ENCODE measurements at places on chromosomes 3 and 15.

DNA sequence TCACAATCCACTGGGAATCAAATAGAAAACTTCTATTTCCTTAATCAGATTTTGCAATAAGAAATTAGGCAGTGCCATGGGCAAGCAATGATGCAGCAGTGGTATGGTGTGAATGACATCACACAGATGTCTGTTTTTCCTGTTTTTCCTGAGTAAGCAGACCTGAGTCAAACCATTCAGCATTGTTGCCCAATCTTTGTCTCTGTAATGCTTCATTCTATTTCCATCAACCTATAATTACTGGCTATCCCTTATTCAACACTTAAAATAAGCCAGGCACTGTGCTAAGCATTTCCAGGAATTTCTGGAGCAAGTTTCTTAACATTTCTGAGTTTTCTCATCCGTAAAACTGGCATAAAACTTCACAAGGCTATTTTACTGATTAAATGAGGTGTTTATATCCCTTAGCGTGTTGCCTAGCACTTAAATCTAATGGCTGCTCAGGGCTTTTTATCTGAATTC is 11.3 kb upstream of the OXSR1 start:
- DNase-seq, result no peak

GRCh38 chr3:184683234-184683633 is 28.6 kb downstream of the MAGEF1 start:
- DNase-seq, result no peak

DNA sequence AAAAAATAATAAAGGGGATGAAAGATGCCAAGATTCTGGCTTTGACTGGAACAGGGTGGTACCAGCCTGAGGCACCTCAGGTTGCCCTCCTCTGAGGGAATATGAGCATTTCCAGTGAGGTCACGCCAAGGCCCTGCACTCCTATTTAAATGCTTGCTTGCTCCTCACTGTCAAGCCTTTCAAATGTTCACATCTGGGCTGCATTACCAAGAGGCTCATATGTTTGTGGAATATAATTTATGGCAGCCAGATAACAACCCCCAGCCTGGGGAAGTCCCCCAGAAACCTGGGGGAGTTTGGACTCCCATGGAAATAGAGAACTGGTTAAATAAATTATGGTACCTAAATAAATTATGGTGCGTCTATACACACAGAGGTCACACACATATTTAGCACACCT is 88.4 kb downstream of the FRMD4B start:
- DNase-seq, result no peak

GRCh38 chr3:95319921-95320494 is 1257.1 kb downstream of the NSUN3 start:
- no peak for DNase-seq

- no peak for DNase-seq
Observed at GRCh38 chr15:69792823-69793222, 304.9 kb downstream of the TLE3 start.

DNA sequence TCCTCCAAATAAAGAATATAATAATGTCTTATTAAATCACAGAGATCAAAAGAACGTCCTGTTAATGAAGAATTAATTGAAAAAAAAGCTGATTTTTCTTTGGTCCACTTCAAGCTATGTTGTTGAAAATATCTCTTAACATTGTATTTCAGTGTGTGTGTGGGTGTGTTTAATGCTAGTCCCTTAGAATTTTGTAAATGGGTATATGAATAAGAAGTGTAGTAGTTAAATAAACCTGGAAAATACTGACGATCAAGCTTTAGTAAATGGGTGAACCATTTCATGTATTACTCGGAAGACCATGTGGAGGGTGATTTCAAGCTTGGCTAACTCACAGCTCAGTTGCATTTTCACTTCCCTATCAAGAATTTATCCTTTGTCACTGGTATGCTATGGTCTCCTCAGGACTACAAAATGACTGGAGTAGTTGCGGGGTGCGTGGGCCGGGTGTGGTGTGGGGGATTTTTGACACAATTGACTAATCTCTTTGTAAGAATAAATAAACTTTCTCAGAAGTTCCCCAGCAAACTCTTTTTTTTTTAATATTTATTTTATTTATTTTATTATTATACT is 586.4 kb downstream of the GRM7 start:
- DNase-seq, result no peak

DNA sequence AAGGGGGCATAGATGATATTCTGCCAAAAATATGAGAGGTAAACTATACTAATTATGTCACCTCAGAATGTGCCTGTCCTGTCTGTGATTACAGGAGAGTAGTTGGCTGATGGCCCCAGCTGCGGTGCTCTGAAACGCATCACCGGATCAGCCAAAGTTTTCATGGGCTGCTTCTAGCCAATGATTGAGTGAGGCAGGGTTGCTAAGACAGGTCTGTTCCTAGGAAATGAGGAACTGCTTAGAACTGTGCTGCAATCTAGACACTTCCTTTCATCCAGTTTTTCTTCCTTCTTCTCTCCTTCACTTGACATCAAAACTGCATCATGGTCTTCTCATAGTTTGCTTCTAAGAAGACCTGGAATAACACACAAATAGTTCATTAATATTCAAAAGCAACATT is 124.0 kb downstream of the KCNH8 start:
- no peak for DNase-seq

DNA sequence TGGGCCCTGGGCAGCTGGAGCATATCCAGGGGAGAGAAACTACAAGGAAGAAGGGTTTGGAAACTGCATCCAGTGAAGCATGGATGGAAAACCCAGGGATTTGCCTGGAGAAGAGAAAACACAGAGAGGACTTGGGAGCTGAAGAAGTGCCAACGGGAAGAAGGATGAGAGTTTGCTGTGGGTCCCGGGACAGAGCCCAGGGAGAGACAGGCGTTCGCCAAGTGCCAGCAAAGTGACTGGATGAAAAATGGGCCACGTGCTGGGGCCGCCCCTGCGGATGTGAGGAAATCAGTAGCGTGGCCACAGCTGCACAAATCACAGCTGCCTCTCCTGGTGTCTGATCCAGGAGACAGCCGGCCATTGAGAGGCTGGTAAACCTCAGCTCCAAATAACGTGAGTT is 70.4 kb downstream of the HES1 start:
- no peak for DNase-seq
